Hematopoietic multipotent progenitor cell (in vitro differentiated cells): ENCODE measurements at places on chromosomes 12 and 14.

DNA sequence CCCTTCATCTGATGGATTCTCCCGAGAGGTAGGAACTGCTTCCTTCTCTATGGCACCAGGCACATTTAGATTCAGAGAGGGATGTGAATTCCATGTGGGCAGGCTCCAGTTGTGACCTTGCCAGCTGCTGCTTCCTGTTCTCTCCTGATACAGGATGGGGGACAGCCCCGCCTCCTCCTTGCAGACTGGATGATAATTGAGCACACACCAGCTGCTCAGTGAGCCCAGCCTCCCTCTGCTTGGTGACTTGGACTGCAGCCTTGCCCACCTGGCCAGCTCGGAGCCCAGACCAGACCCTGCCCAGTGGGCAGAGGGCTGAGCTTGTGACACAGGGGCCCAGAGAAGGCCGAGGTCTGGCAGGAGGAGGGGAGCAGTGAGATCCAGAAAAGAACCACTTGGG, 90.2 kb downstream of the CALM1 start:
- no peak for DNase-seq

DNA sequence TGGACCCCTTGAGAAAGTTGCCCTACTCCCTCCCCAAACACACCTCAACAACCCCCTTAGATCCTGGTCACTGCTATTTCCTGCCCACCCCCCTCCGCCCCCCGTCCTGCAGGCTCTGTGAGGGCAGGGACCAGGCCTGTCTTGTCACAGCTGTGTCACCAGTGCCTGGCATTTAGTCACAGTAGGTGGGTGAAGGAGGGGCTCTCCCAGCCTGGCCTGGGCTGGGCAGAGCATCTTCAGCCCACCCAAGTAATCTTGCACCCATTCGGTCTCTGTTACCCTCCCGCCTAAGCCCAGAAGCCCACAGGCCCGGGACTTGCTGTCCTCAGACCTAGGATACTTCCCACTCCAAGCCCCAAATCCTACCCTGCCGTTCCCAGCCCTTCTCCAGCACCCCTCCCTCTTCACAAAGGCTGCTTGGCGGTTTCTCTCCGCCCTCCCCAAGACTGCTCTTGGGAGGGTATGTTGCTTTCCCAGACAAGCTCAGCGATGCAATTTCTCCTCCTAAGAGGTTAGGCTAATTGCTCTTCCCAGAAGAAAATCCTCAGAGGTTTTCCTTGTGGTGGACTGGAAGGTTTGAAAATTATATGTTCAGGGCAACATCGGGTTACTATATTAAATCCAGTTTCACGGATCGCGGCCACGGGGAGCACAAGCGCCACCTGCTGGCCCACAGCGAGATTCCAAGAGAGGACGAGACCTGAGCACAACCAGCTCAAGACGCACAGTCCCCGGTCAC, 50.8 kb upstream of the ZFP36L1 start:
- DNase-seq, result peak; percentile 58

GRCh38 chr12:114368685-114369452, 37.1 kb downstream of the TBX5 start:
- DNase-seq, result no peak

DNA sequence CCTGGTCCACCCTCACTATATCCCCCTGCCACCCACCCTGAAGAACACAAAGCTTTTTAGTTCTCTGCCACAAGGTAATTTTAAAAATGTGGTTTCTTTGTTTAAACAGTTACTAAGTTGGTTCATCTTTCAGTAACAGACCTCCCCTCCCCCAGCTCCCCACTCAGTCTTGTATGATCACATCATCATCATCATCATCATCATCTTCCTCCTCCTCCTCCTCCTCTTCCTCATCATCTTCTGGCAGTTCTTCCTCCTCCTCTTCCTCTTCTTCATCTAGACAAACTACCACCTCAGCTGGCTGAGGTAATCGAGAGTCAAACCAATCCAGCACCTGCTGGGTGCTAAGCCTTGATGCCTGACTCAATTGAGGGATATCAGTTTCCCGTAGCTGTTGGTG, 10.5 kb downstream of the HOMEZ start:
- DNase-seq, result no peak

- DNase-seq, result no peak
These were observed 36.3 kb downstream of the ACSS3 start for GRCh38 chr12:81114226-81114625.

- DNase-seq, result no peak
These were observed 17.7 kb downstream of the SLC11A2 start for GRCh38 chr12:51008329-51009055.

DNA sequence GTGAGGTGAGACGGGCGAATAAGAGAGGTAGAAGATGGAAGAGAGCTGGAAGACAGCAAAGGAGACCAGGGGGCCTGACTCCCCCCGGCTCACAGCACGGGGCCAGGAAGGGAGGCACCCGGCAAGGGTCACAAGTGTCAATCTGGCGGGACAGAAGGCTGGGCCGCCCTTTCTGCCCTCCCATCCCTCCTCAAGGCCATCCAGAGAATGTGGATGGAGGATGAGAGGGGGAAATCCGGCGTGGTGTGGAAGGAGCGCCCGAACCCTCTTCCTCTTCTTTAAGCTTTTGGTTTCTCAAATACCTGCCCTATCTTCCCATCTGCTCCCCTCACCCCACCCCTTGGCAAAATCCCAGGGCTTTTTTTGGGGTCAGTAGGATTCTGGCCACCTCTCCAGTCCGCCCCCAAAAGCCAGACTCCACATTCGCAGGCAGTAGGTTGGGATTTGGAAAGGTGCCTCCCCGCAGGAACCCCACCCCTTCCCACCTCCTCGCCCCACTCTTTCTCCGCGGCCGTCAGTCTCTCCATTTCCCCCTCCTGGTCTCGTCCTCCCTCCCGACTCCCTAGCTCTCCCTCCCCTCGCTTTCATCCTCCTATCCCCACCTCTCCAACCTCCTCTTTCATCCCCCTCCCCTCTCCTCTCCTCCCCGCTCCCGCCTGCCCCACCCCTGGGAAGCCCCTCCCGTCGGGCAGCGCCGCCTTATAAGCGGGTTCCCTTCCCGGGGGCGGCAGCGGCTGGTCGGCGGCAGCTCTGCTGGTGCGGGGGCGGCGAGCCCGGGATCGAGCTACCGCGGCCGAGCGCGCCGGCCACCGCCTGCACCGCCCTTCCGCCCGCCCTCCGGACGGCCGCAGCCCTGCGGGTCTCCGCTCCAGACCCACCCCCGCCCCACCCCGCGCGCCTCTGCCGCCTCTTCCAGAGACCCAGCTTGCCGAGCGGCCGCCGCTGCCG, at the start of gene PTMS:
Gene PTMS (plus strand): TSS at position 730 of the 948 bp plus-strand sequence. CDS start 343 bp downstream, outside the sequence.
- no peak for DNase-seq

DNA sequence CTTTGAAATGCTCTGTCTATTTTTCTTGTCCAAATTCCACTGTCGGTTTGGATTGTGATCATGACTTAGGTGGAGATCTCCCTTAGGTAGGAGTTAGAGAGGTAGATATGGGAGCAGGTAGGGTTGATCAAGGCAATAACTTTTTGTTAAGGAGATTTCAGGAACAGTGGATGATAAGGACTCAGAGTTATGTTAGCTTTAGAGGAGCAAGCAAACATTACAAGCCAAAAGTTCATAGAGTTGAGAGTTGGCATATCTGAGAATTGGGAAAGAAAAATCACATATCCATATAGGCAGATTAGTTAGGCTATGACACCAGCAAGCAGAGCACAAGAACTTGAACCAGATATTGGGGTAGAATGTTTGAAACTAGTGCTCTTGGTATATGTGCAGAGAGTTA, 43.1 kb upstream of the C12orf75 start:
- DNase-seq, result no peak

DNA sequence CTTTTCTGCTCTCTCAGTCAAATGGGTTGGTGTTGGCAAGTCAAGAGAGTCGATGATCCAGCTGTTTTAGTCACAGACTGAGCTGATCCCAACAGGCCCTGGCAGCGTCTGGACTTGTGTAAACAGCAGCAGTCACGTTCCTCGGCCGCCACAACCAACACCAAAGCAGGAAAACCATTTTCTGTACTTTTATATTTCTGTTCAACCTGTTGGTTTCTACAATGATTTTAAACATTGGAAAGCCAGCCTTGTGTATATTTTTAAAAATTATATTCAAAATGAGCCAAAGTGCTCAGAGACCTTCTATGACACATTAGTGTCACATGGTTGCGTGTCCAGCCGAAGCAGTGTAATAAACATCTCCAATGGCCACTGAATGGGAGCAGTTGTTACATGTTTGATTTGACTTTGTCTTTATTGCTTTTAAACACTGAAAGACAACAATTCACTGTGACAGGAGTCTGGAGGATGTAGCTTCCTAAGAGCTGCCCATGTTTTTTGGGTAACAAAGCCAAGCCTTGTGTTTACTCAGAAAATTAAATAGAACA, 5.9 kb upstream of the SIVA1 start:
- no peak for DNase-seq

- no peak for DNase-seq
These were observed 21.5 kb upstream of the KIF26A start for GRCh38 chr14:104116756-104117340.

- peak; percentile 42 for DNase-seq
These were observed 314.3 kb upstream of the OR4E1 start for GRCh38 chr14:21987937-21988336.

DNA sequence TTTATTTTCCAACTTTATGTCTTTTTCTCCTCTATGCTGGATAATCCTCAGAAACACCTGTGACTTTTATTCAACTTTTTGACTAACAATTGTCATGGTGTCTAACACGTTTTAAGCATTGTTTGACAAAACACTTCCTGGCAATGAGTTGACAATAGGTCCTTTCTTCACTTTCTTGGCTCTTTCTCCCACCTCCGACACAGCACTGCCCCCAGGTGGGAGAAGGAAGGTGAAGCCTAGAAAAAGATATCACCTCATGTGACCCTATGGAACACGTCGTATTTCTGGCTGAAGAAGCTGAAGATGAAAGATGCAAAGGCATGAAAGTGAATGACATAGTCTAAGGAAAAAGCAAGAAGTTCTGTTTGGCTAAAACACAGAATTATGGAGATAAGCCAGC, 430.0 kb downstream of the ETNK1 start:
- no peak for DNase-seq

GRCh38 chr14:63472986-63473788, 70.0 kb downstream of the PPP2R5E start:
- DNase-seq, result no peak

DNA sequence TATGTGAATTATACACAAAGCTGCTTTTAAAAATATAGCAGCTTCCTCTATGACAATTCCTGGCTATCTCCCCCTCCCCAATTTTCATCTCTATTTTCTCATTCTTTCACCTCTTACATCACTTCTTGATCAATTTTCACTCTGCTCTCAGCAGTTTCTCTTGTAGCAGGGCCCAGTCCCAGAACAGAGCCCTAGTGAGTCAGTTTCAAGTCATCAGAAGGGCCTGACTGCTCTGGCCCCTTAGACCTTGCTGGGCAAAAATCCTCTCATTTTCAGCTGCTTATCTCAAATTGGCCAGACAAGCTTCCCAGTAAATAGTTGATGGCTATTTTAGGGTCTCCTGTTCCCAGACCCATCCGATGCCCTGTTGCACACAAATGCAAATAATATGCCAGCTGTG, 101.4 kb downstream of the TTC7B start:
- DNase-seq, result no peak

- no peak for DNase-seq
These were observed 380.1 kb downstream of the ALG10 start for GRCh38 chr12:34402228-34402898.

GRCh38 chr12:114625294-114625851, 58.6 kb downstream of the TBX3 start:
- peak; percentile 23 for DNase-seq

GRCh38 chr12:51210690-51211395, 7.0 kb downstream of the POU6F1 start:
- no peak for DNase-seq

DNA sequence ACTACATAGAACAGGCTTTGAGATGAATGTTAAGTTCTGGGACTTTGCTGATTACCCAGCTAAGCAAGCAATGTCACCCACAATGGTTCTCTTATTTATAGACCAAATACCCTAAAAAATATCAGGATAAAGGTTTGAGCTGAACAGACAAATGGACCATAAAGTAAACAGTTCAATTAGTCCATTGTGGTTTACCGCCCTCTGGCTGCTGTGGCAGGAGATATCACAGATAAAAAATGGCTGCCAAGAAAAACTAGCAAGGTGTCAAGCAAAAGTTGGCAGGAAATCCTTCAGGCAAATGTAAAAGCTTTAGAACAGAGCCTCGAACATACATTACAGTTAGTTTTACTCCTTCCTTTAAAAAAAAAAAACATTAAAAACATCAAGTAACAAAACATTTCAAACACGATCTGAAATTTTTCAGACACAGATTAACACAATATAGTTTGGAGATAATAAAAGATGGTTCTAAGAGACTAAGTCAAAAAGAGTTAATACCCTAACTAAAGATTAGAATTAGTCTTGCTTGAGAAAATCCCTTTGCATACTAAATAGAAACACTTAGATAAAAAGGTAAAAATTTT, 41.3 kb downstream of the MED13L start:
- peak; percentile 73 for DNase-seq

DNA sequence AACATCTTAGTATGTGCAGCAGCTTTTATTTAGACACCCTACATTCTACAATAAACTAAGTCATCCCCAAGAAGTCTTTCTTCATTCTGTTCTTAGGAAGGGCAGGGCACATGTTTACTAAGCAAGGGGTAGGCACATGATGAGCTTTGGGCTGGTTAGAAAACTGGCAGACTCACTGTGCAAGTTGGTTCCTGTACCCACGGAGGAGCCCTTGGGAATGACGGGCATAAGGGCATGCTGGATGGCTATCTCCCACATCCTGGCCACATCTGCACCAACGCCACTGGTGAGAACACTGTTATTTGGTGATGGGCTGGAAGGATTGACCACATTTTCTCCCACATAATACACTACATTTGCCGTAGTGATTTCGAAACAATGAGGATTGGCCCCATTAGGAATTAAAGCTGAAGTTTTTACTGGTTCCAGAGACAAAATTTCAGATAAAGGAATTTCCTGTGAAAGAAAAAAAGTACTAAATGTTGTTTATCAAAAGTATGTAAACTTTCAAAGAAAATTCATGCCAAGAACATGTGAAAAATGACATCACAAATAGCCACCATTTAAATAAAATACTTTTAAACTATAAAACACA, 297.0 kb downstream of the PRKD1 start:
- DNase-seq, result no peak

DNA sequence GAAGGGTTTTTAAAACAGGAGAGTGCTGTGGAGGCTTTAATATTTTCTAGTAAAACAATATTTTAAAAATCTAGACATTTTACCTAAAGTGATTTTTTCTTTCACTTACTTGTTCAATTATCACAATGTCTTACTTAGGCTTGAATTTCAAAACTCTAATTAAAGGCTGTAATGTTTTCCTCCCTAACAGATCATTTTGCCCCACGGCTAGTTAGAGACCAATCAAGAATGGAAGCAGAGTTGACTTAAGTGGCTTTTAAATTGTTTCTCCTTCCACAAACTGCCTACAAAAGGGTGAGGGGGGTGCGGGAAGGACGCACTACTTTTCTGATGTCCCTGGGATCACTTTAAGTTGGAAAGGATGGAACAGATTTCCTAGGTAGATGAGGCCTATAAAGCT, 9.5 kb upstream of the CFL2 start:
- no peak for DNase-seq

DNA sequence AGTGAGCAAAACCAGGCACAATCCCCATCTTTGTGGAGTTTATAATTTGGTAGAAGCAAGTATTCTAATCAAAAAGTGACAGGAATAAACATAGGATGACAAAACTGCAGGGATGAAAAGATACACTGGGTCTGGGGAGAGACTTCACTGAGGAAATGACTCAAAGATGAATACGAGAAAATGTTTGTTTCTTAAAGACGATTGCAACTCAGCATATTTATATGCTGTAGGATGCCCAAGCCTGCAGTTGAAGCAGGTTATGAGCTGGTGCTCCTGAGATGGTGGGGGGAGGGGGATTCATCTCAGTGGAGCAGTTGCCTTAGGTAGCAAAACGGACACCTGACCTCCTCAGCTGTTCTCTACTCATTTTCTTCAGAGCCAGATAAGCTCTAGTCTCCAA, 13.4 kb upstream of the SLC38A4 start:
- DNase-seq, result no peak
